H1 (cell line): ENCODE measurements at places on chromosomes 4 and X.
A peak's percentile ranks its signal among the peaks of the same experiment; 100 is the strongest.

GRCh38 chr4:186644311-186644638 lies 79.4 kb downstream of the FAT1 start:
- no peaks in the 10 kb centered on the region for H3K36me3 ChIP-seq
- no peaks in the 10 kb centered on the region for H3K27me3 ChIP-seq
- no peak for DNase-seq
- H3K4me3 ChIP-seq: no peak overlapping the region
- no peak overlapping the region for H3K27ac ChIP-seq

GRCh38 chr4:139889264-139889663 lies 223.6 kb downstream of the MGST2 start:
- no peak overlapping the region for H3K27ac ChIP-seq
- no peaks in the 10 kb centered on the region for H3K27me3 ChIP-seq
- H3K4me3 ChIP-seq: no peak overlapping the region
- H3K36me3 ChIP-seq: no peaks in the 10 kb centered on the region
- peaks cover 5% of the 10 kb centered on the region; the same call in 1 of the 2 replicates for H3K4me1 ChIP-seq

GRCh38 chr4:140626661-140627376 lies 58.1 kb upstream of the UCP1 start:
- DNase-seq: no peak
- H3K36me3 ChIP-seq: no peaks in the 10 kb centered on the region
- H3K27me3 ChIP-seq: no peaks in the 10 kb centered on the region

- no peak overlapping the region for H3K27ac ChIP-seq
- H3K36me3 ChIP-seq: no peaks in the 10 kb centered on the region
- H3K27me3 ChIP-seq: no peaks in the 10 kb centered on the region
These were observed 500.8 kb upstream of the DIAPH2 start for GRCh38 chrX:96183843-96184242.

- no peaks in the 10 kb centered on the region for H3K4me1 ChIP-seq
- no peak overlapping the region for H3K27ac ChIP-seq
- no peaks in the 10 kb centered on the region for H3K36me3 ChIP-seq
- peak overlapping the region; percentile 77 for H3K4me3 ChIP-seq
- DNase-seq: no peak
These were observed 1.1 kb downstream of the GAB1 start for GRCh38 chr4:143337600-143338287.

GRCh38 chr4:164926301-164926700 lies 49.3 kb downstream of the APELA start:
- H3K4me1 ChIP-seq: no peaks in the 10 kb centered on the region
- no peak for DNase-seq
- H3K4me3 ChIP-seq: no peak overlapping the region
- H3K27ac ChIP-seq: no peak overlapping the region
- no peaks in the 10 kb centered on the region for H3K36me3 ChIP-seq
- H3K27me3 ChIP-seq: no peaks in the 10 kb centered on the region

- no peaks in the 10 kb centered on the region for H3K27me3 ChIP-seq
- no peak overlapping the region for H3K27ac ChIP-seq
- H3K4me1 ChIP-seq: no peaks in the 10 kb centered on the region
- H3K4me3 ChIP-seq: no peak overlapping the region
- no peaks in the 10 kb centered on the region for H3K36me3 ChIP-seq
These were observed 17.0 kb downstream of the TSPAN5 start for GRCh38 chr4:98641376-98641775.

GRCh38 chr4:103405415-103405814 lies 207.3 kb upstream of the CENPE start:
- no peaks in the 10 kb centered on the region for H3K36me3 ChIP-seq
- no peak for DNase-seq
- no peak overlapping the region for H3K27ac ChIP-seq
- H3K4me3 ChIP-seq: no peak overlapping the region

- DNase-seq: no peak
- H3K27ac ChIP-seq: no peak overlapping the region
- no peaks in the 10 kb centered on the region for H3K27me3 ChIP-seq
- no peaks in the 10 kb centered on the region for H3K36me3 ChIP-seq
- no peaks in the 10 kb centered on the region for H3K4me1 ChIP-seq
These were observed 222.2 kb downstream of the IDS start for GRCh38 chrX:149282909-149283308.

DNA sequence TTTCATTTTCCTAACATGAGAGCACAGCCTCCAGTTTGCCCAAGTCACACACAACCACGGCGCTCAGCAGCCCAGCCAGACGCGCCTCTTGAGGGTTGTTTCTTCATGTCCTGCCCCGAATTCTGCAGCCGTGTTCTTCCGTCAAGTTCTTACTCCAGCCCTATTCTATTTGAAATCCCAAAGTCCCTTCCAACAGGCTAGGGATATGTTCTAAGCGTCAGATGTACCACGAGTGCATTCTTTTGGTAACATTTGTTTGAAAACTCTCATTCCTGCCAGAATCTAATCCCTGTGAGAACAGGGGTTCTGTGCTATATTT lies 23.1 kb downstream of the ACSL1 start:
- no peak overlapping the region for H3K4me3 ChIP-seq
- H3K27ac ChIP-seq: no peak overlapping the region
- no peaks in the 10 kb centered on the region for H3K27me3 ChIP-seq
- H3K36me3 ChIP-seq: no peaks in the 10 kb centered on the region

DNA sequence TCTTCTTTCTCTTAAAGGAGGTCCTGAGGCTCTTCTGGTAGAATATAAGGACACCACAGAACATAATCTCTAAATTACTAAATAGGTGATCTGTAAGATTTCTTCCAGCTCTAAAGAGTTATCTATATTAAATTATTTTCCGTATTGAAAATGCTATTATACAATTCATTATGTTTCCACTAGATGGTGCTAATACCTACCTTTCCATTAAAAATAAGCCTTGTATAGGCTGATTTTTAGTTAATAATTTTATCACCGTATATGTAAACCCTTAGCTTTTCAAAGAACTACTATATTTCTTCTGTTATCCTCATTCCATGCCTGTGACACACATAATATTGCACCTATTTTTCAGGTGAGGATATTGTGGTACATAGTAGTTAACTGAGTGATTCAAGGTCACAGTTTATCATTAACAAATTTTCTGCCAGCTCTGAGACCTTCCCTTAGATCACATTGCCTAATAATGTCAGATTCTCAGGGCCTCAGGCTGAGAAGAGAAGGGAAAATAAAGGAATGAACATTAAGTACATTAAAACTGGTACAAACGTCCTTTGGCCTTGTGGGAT lies 138.8 kb downstream of the TEX11 start:
- H3K27ac ChIP-seq: no peak overlapping the region
- DNase-seq: no peak
- no peaks in the 10 kb centered on the region for H3K4me1 ChIP-seq
- H3K4me3 ChIP-seq: no peak overlapping the region
- H3K36me3 ChIP-seq: no peaks in the 10 kb centered on the region

DNA sequence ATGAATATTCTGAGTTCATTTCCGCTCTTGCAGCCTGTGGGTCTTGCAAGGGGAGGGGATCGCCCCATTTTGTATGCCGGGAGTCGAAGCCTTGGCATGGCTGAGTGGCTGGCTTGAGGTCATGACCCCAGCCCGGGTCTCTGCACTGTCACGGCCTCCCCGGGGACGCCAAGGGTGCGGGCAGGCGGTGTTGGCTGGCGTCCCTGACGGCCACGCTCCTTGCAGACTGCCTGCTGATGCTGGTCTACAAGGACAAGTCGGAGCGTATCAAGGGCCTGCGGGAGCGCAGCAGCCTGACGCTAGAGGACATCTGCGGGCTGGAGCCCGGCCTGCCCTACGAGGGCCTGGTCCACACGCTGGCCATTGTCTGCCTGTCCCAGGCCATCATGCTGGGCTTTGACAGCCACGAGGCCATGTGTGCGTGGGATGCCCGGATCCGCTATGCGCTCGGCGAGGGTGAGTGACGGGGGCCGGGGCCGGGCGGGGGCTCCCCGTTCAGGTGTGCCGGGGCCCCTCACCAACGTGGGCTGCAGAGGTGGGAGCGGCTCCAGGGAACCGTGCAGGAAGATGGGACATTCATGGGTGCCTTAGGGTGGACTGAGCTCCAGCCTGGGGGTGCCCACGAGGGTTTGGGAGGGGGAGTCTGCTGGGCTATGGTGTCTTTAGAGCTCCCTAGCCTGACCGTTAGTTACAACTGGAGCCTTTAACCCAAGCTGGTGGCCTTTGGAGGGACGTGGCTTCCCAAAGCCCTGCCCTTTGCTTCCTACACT lies 10.3 kb downstream of the DOK7 start:
- no peaks in the 10 kb centered on the region for H3K36me3 ChIP-seq
- no peak overlapping the region for H3K4me3 ChIP-seq
- DNase-seq: no peak
- H3K27me3 ChIP-seq: peaks cover 24% of the 10 kb centered on the region; the same call in 1 of the 2 replicates

DNA sequence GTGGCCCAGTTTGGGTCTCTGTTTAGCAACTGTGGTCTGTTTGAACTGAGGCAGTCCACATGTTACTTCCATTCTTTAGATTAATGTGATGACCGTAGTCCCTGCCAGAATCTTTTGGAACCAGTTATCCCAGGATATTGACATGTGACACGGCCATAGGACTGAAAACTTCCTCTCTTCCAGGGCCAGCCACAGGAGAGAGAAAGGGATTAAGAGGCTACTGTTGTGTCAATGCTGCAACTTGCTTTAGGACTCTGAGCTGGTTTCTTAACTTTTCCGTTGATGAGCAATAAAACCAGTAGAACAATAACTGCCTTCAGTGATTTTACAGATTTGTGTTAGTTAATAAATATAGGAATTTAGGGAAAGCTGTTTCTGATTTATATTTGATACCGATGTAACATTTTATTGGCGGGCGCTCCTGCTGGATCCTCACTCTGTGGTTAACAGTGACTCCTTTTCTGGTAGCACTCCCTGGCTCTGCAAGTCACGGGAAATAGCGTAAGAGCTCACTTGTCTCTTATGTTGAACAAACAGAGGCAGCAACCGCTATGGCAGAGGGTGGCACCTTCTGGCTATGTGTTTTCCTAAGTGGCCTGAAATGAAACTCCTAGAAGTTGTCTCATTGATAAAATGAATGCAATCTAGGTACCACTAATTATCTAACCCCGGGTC lies 2.5 kb downstream of the TENM3 start:
- no peaks in the 10 kb centered on the region for H3K36me3 ChIP-seq
- H3K4me1 ChIP-seq: peaks cover 6% of the 10 kb centered on the region
- H3K27ac ChIP-seq: no peak overlapping the region
- no peak overlapping the region for H3K4me3 ChIP-seq

DNA sequence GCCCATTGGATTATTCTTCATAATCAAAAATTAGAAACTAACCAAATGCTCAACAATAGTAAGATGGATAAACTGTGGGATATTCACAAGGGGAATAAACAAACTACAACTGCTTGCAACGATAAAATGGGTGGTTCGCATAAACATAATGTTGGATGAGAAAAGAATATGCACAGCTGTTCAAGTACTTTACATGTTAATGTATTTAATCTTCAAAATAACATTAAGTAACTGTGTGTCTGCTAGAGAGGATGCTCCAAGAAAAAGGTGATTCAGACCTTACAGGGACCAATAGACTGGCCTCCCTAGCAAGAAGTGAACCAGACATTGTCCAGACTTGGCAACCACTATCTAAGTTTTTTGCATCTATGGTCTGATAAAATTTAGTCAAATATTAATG lies 2.3 kb downstream of the PFKFB1 start:
- no peak for DNase-seq
- H3K4me1 ChIP-seq: no peaks in the 10 kb centered on the region
- H3K27ac ChIP-seq: no peak overlapping the region

DNA sequence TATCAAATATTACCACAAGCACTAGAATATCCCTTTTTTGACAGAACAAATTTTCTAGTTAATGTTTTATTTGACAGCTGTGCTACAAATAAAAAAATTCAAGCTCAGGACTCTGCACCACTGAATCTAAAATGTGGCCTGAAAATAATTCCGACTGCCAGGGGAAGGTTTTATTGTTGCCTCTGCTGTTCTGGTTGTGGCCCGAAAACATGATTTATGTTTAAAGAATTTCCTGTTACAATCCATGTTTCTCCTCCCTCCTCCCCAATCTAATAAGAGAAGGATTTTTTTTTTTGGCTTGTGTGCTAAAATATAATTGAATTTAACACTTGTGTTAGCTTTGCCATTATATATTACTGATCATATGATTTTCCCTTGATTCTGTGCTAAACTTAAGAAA lies 227.8 kb downstream of the DCLK2 start:
- no peaks in the 10 kb centered on the region for H3K36me3 ChIP-seq
- no peak overlapping the region for H3K4me3 ChIP-seq
- no peak overlapping the region for H3K27ac ChIP-seq
- H3K4me1 ChIP-seq: no peaks in the 10 kb centered on the region
- no peaks in the 10 kb centered on the region for H3K27me3 ChIP-seq
- no peak for DNase-seq
